ENCODE measurements at places on chromosomes 5 and 9. TPM values are rescaled to one million over a fixed set of nuclear protein-coding genes. Genes with fewer than 3 reads are reported as not detected.

SLC12A7 gene
- total RNA-seq, result 12.7 TPM

DBH gene
- total RNA-seq, result not detected

ZDHHC11 gene
- total RNA-seq, result 1.0 TPM

FOXI1 gene
- not detected for total RNA-seq

PCDHB2 gene
- total RNA-seq, result 4.2 TPM

SCAI gene
- 11.3 TPM for total RNA-seq

PCDHB8 gene
- total RNA-seq, result 0.52 TPM

CAVIN4 gene
- 0.91 TPM for total RNA-seq

ZBTB26 gene
- 6.0 TPM for total RNA-seq

CDC20B gene
- not detected for total RNA-seq

RPP25L gene
- total RNA-seq, result 14.4 TPM

GPR21 gene
- 2.4 TPM for total RNA-seq
